ENCODE measurements at places on chromosomes 3 and 15. TPM values are rescaled to one million over a fixed set of nuclear protein-coding genes. Genes with fewer than 3 reads are reported as not detected.

DNA sequence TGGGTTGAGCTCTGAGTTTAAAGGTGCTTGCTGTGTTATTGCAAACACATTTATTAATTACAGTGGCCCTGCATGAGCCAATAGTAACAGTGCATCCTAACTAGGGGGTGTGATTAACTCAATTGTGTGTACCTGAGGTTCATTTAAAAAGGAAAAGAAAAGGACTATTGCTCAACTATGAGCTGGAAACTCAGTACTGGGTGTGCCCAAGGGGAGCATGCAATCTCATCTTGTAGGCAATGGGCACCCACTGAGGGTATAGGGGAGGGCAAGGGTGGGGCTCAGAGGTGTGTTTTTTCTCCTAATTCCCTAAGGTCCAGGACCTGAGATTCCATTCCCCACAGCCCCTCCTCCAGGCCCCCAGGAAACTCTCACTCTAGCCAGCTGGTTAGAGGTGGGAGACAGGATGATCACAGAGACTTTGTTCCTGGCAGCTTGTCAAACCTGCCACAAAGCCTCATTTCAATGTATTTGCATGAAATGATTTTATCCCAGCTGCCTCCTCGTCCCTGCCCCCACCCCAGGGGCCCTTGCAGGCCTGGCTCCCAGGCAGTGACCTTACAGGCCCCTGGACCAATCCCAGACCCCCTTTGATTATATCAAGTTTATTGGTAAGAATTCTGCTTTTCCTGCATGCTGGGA is 220.7 kb downstream of the TBC1D2B start:
- no peak for DNase-seq
- H3K27ac ChIP-seq: no peak overlapping the region
- no peaks in the 10 kb centered on the region for H3K36me3 ChIP-seq
- H3K4me1 ChIP-seq: no peaks in the 10 kb centered on the region
- no peak overlapping the region for H3K4me3 ChIP-seq

DNA sequence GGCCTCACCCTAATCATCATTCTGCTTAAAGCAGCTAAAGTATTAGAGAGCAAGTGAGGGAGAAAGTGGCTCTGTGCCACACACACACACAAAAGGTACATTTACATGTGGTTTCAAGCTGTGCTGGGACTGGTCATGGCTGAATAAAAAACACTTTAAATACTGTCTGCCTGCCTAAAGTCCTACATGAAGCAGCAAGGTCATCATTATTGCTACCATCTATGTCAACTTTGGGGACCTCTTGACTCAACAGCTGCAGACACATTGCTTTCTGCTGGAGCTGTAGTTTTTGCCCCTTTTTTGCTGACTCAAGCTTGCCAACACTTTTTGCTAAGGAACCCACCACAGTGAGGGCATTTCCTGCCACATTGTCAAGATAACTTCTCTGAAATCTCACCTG is 1237.9 kb downstream of the ROBO2 start:
- no peak overlapping the region for H3K4me3 ChIP-seq
- H3K36me3 ChIP-seq: no peaks in the 10 kb centered on the region
- no peaks in the 10 kb centered on the region for H3K27me3 ChIP-seq

DNA sequence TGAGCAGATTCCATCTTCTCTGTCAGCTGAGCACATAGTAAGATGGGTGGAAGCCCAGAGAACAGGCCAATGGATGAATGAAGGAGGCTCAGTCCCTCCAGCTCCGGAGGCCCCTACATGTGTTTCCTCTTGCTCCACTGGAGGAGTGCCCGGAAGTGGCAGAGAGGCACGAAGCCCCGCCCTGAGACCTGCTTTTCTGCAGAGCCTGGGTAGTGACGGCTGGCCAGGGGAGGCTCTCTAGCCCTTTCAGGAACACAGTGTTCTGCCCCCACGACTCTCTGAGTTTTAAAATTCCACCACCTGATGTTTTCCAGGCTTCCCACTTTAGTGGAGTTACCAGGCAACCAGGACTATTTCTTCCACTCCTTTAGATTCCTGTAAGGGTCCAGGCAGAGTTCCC is 149.4 kb upstream of the SLC6A11 start:
- H3K27ac ChIP-seq: no peak overlapping the region
- no peaks in the 10 kb centered on the region for H3K36me3 ChIP-seq
- H3K4me1 ChIP-seq: peaks cover 8% of the 10 kb centered on the region

GRCh38 chr3:158091531-158091930 is 14.7 kb downstream of the SHOX2 start:
- DNase-seq: no peak
- peaks cover 1% of the 10 kb centered on the region for H3K4me1 ChIP-seq
- no peak overlapping the region for H3K27ac ChIP-seq

The C3orf33 gene
- 1.1 TPM for total RNA-seq

- H3K4me3 ChIP-seq: peak overlapping the region; percentile 87
- H3K36me3 ChIP-seq: peaks cover 26% of the 10 kb centered on the region
- H3K27ac ChIP-seq: peak overlapping the region; percentile 97
- peaks cover 42% of the 10 kb centered on the region for H3K4me1 ChIP-seq
Observed at GRCh38 chr3:10142707-10143560, 1.4 kb downstream of the VHL start.

DNA sequence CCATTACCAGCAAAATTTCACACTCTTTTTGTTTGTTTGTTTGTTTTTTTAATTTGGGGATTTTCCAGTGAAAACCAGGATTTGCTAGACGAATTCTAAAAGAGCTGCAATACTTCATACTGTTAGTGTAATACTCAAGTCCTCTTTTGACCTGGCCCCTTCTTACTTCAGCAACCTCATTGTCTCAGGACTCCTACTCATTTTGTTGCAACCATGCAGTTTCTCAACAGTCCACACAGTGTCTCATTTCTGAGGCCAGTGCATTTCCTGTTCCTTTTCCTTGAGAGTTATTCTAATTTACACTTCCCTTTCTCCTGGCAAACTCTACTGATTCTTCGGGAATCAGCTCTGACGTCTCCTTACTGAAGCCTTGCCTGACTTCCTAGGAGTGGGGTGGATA is 35.6 kb downstream of the NSUN3 start:
- no peak for DNase-seq
- no peaks in the 10 kb centered on the region for H3K27me3 ChIP-seq
- peaks cover 2% of the 10 kb centered on the region for H3K4me1 ChIP-seq
- no peak overlapping the region for H3K27ac ChIP-seq
